Upper lobe of right lung (tissue), 1 donor: ENCODE measurements at places on chromosomes 7 and 10. TPM values are rescaled to one million over a fixed set of nuclear protein-coding genes. Genes with fewer than 3 reads are reported as not detected.
A peak's percentile ranks its signal among the peaks of the same experiment; 100 is the strongest.

GRCh38 chr10:61975391-61975932 is 74.0 kb downstream of the ARID5B start:
- no peak for DNase-seq

DNA sequence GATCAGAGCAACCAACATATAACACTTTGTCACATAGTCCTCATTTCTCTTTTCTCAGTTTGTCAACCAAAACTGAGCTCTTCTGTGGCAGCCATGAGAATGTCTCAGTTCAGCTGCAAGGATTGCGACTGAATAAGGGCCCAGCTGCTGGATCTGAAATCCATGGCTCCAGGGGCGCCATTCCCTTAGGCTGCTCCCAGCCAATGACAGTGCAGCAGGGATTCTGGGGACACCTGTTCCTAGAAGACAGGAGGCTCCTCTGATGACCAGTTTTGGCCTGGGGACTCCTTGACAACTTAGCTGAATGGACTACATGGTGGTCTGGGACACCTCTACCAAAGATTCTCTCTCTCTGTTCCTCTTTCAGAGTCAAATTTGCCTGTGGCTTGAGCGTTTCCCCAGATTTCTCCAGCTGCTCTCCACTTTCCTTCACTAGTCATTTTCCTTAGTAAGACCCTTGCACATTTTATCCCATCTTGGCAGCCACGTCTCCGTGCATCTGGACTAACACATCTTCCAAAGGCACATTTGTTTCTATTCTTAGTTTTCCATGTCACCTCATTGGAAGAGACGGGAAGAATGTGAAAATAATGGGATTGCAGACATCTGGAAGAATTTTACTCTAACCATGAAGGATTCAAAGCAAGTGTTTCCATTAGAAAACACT is 28.1 kb upstream of the KIF5B start:
- no peak for DNase-seq

GRCh38 chr10:13383399-13383761 is 35.3 kb upstream of the SEPHS1 start:
- DNase-seq = peak; percentile 91

- DNase-seq = no peak
Measured at GRCh38 chr10:87706731-87707130, 47.1 kb downstream of the PAPSS2 start.

OLAH gene
- total RNA-seq = 0.93 TPM

LIPM gene
- not detected for total RNA-seq

DNA sequence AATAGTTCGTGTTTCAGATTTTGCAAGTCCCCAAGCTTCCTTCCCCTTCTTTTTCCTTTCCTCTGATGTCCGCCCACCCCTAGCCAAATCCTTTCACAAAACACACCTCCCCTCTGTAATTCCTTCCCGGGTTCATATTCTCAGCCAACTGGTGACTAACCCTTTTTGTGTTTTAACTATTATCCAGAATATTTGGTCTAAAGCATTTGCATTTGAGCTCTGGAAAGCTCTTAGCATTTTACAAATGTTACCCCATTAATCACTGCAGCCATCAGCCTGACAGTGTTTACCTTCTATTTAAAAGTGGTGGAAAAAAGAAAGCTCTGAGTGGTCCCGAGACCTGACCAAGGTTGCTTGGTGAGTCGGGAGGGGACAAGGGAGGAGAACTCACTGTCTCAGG is 139.0 kb downstream of the CREB5 start:
- no peak for DNase-seq

DNA sequence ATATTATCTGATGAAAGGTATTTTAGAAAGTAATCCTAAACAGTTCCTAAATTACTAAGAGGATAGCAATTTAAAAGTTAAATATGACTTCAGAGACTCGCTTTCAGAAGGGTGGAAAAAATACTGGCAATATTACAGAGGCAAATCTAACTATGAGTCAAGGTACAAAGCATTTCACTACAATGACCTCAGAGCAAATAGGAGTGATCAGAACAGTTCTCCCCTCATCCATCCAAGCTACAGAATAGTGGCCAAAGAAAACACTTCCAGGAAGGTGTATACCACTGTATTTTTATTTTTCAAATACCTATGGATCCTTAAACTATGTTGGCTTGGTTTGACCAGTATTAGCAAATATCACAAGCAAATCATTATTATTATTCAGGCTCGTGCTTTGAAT is 112.8 kb upstream of the ODAD2 start:
- DNase-seq = no peak

GRCh38 chr7:139650429-139651100 is 127.1 kb downstream of the CLEC2L start:
- DNase-seq = no peak

DNA sequence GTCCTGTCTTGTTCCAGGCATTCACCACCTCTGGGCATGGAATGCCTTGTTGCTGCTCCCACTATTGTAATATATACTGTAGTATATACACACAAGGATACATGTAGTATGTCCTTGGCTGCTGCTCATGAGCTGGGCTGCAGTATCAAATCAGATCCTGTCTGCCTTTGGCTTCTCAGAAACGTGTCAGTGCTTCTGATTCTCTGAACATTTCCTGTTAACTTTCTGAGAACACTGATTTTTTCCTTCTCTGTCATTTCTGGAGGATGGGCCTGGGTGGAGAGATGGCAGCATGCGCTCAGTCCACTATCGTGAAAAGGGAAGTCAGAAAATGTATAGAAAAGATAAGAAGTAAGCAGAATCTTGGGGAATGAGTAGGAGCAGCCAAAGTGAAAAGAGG is 12.2 kb downstream of the SFTPA2 start:
- DNase-seq = no peak

CYP26C1 gene
- 0.35 TPM for total RNA-seq

ZCCHC24 gene
- total RNA-seq = 32.4 TPM

DNA sequence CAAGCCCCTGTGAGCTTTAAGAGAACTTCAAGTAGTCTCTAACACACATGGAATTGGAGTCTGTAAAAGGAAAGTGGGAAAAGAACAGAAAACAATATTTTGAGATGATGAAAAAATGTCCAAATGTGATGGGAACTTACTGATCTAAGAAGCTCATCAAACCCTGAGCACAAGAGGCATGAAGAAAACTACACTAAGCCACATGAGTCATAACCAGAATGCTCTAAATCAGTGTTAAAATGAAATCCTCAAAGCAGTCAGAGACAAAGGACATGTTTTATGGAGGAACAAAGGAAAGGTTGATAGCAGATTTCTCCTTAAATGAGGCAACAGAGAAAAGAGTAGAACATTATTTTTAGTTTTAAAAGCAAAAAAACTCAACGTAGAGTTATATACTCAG is 37.2 kb downstream of the ZNF33A start:
- no peak for DNase-seq

JAKMIP3 gene
- 0.32 TPM for total RNA-seq

PPP1R3A gene
- total RNA-seq = not detected

GRCh38 chr10:49803988-49804387 is 41.9 kb upstream of the OGDHL start:
- DNase-seq = no peak

DNA sequence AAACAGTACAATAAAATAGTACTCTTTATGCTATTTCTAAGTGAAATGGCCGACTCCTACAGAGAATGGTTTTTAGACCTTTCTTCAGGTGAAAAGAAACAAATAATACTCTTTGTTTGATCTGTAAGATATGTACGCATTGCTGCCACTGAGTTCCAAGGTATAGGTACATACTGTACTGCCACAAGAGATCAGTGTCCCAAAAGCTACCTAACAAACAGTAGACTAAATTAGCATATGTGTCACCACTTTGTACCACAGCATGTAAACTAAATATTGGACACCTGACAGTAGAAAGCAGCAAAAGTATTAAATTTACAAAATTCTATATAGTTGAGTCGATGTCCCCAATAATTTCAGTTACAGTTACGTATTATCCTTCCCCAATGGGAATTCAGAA is 14.4 kb downstream of the MTPN start:
- no peak for DNase-seq

GRCh38 chr10:131584287-131584686 is 272.8 kb upstream of the TCERG1L start:
- no peak for DNase-seq

DNA sequence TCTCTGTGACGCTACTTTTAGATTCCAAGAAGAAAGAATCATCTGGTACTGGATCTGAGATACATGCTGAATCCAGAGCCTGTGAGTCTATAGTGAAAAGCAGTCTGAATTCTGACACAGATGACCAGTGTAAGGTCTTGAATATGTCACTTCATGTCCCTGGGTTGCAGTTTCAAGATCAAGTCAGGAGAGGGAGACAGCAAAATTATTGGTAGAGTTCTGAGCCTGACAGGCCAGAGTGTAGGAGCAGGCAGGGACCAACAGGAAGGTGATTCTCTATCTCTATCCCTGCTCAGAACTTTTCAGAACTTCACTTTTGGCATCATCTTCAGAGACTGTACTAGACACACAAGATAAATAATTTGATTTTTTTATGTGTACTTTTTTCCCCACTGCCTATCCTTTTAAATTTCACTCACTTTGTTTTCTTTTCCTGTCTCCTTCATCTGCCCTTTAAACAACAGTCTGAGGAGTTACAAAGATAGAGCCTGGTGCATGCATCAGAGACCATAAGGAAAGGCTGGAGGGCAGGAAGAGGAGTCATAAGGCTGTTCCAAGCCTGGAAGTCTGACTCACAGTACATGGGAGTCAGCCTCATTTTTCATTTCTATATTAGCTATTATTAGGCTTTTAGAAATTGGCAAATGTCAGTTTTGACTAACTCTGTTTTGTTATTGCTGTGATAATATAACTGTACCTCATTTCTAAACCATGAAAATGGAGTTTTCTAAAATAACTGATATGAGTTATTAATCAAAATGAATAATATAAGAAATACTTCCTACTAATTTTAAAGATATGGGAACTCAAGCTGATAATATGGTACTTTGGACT is 120.2 kb upstream of the TMEM229A start:
- no peak for DNase-seq

DNA sequence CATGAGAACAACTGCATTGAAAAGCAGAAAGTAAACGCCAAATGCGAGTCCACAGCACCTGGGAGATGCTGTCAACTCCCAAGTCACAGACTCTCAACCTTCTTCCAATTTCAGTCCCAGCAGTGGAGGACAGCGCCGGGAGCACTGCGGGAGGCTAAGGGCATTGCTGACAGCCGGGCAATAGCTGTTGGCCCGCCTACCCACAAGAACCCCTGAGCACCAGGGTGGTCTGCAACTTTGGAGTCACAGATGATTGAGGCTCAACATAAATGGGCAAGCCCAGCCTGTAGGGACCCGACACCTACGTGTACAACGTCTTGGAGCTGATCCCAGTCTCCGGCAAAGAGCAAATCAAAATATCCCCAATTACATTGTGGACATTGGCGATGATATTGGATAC is 262.9 kb downstream of the TCERG1L start:
- no peak for DNase-seq

GRCh38 chr7:55366461-55367070 is 1.4 kb downstream of the LANCL2 start:
- no peak for DNase-seq

GRCh38 chr10:98994030-98994429 is 241.6 kb downstream of the HPSE2 start:
- no peak for DNase-seq

STEAP1 gene
- 5.7 TPM for total RNA-seq

TUBB8 gene
- total RNA-seq = 0.20 TPM

- peak; percentile 61 for DNase-seq
Measured at GRCh38 chr10:132146271-132146671, 40.5 kb upstream of the DPYSL4 start.

- no peak for DNase-seq
Measured at GRCh38 chr7:30323006-30323355, 38.6 kb downstream of the ZNRF2 start.

- DNase-seq = no peak
Measured at GRCh38 chr7:47647181-47647917, 65.4 kb upstream of the TNS3 start.

DNA sequence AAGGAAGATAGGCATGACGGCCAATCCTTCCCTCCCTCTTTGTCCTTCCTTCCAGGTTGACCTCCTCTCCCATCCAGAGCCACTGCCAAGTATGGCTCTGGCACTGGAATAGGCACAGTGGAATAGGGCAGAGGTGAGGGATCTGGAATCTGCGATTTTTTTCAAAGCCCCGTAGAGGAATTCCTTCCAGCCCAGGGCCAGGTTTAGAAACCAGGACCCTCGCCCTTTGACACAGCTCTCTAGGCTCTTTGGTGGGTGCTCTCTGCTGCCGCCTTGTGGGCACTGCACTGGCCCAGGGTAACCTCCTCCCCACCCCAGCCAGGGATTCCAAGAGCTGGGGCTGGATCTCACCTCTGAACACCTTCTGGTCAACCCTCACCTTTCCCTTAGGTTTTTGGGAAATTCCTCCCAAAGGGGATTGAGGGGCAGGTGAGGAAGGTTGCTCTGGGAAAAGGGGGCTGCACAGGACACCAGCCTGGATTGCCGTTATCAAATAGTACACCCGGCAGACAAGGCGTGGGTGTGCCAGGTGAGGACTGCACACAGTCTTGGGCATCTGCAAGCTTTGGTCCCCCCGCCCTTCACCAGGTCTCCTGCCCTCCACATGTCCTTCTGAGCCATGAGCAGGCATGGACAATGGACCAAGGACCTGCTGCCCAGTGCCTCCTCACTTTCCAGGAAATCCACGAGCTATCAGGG is 22.8 kb downstream of the C10orf105 start:
- DNase-seq = peak; percentile 83

- DNase-seq = no peak
Measured at GRCh38 chr10:114998993-114999392, 61.0 kb downstream of the TRUB1 start.

MKI67 gene
- total RNA-seq = 2.1 TPM

DNA sequence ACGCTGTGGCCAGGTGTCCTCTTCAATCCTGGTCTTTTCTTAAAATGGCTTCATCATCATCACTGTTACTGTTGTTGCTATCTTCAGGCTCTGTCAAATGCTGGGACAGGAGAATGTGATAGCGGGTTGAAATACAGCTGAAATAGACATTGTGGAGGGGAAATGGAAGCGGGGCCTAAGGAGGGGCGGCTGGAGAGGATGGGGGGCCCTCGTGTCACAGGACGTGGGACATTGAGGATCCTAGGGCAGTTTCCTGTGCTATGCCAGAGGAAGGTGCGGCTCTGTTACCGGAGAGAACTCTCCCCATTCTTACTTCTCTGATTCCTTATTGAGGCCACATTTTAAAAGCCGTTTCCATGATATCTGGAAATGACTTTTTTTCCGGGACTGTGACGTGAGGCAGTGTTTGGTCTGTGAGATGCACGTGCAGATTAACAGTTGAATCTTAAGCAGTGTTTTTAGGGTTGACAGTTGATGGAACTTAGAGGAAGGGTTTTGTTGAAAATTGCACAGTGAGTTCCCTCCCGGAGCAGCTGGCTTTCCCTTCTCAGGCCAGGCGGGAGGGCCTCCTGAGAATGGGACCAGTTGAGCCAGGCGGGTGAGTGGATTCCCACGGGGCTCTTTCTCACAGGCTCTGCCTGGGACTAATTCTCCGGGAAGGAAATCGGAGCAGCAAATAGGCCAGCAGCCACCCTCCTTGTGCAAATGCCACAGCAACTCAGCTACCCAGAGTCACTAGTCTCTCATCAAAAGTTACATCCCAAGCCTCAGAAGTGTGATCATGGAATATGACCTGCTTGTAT is 125.2 kb downstream of the TACC2 start:
- no peak for DNase-seq

DNA sequence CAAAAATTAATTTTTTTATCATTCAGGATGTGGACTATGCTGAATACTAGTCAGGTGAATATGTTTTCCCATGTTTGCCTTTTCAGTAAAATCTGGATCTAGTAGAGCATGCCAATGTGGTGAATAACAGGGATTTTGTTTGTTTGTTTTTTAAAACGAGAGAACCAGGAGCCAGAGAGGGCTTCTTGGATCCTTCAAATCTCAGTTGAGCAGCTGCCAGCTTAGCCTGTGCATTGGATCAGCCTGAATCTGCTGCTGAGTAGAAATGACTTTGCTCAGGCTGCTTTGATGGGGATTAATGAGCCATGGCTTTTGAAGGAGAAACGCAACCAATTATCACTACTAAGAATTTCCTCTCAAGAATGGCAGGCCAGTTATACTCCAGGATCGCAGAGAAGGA is 493.8 kb downstream of the ARL4A start:
- no peak for DNase-seq
